ENCODE measurements at places on chromosomes 2 and 18. TPM values are rescaled to one million over a fixed set of nuclear protein-coding genes. Genes with fewer than 3 reads are reported as not detected.

The STEAP3 gene
- polyA plus RNA-seq, result 15.5 TPM

The KCNJ3 gene
- 0.77 TPM for polyA plus RNA-seq

The TRIM54 gene
- 106 TPM for polyA plus RNA-seq

The DNAH7 gene
- 0.58 TPM for polyA plus RNA-seq

The DLGAP1 gene
- 1.5 TPM for polyA plus RNA-seq

The ARHGEF4 gene
- polyA plus RNA-seq, result 5.3 TPM

The PRKCE gene
- 4.6 TPM for polyA plus RNA-seq

The HDAC4 gene
- polyA plus RNA-seq, result 15.4 TPM

Data from muscle of back (tissue), 13 donors.